ENCODE measurements at places on chromosomes 12 and 14.
A peak's percentile ranks its signal among the peaks of the same experiment; 100 is the strongest.

DNA sequence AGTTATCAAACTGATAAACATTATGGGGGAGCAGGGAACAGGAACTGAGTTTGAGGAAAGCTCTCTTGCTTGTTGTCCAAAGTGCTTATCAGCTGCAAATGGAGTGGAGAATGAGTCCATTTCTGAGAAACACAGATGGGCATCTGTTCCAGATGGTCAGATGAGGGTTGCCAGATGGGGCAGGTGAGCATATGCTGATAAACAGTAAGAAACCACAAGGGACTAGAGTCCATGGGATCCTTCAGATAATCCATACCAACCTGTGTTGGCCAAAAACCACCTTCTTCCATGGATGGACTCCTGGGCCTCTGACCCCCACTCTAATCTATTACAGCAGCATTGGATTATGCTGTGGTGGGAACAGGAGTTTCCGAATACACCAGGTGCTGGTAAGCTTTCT lies 38.3 kb downstream of the GNS start:
- DNase-seq: no peak

GRCh38 chr14:81178063-81178462 lies 42.7 kb downstream of the GTF2A1 start:
- no peak for DNase-seq

GRCh38 chr14:64983439-64984310 lies 3.0 kb upstream of the FNTB start:
- peak; percentile 59 for DNase-seq

- no peak for DNase-seq
Measured at GRCh38 chr14:67523764-67524633, 9.1 kb upstream of the PLEKHH1 start.

GRCh38 chr12:131372706-131373195 lies 338.1 kb upstream of the SFSWAP start:
- DNase-seq: no peak

GRCh38 chr14:37508503-37508902 lies 86.5 kb downstream of the FOXA1 start:
- DNase-seq: no peak

DNA sequence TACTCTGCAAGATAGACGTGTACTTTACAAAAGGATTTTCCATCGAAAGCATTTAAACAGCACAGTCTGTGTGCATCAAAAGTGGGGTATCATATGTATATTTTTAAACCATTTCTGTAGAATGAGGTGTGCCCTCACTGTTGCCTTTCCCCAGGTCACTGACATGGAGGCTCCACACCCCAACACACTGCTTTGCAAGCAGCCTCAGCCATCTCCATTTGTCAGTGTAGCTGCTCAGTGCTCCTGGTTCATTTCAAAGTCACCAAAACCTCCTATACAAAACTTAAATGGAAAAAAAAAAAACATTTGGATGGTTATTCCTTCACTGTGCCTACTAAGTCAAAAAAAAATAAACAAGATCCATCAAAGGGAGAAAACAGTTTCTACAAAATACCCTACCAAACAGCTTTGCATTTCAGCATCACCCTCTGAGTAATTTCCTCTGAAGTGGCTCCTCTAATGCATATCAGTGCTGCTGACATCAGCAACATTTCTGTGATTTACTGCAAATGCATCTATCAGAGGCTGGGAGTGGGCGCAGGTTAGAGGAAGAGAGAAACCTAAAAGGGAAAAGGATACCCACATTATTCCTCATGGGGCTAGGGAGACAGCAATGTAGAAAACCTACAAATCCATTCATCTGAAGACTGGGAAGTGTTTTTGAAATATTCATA lies 46.0 kb downstream of the KCNK10 start:
- no peak for DNase-seq

Measured in HCEC 1CT (cell line).